H1 (cell line): ENCODE measurements at places on chromosomes 12 and 14. TPM values are rescaled to one million over a fixed set of nuclear protein-coding genes. Genes with fewer than 3 reads are reported as not detected.

BCL11B gene
- total RNA-seq: 5.9 TPM in 2 replicates

PRIMA1 gene
- total RNA-seq: 3.9 and 4.5 TPM in 2 replicates

IL22 gene
- total RNA-seq: not detected in 2 replicates

EML1 gene
- total RNA-seq: 24.7 and 32.9 TPM in 2 replicates

AHNAK2 gene
- total RNA-seq: 1.5 and 2.0 TPM in 2 replicates

ESPL1 gene
- 47.0 and 52.7 TPM in 2 replicates for total RNA-seq

ANAPC7 gene
- total RNA-seq: 81.2 and 105 TPM in 2 replicates

CLEC4D gene
- total RNA-seq: not detected in 2 replicates

MGST1 gene
- total RNA-seq: 414 and 442 TPM in 2 replicates

GRCh38 chr14:105137481-105138020 is 31.0 kb downstream of the JAG2 start:
- no peaks in the 10 kb centered on the region; the same call in 1 of the 2 replicates for H3K4me1 ChIP-seq

DNA sequence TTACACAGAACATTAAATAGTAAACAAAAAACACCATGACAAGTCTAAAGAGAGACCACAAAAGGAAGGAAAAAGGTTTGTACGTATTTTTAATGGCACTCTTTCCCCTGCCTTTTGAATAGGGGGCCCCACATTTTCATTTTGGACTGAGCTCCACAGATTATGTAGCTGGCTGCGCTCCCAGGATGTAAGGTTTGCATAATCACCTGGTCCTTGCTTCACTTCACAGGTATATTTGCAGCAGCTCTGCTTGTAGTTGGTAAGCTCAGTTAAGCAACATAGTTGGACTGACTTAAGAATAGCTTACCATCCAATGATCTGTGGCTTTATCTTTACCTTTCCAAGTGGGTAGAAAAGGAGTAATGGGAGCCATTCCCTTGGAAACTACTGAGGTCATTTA is 454.7 kb downstream of the APAF1 start:
- H3K4me3 ChIP-seq: no peak overlapping the region
- DNase-seq: no peak
- no peak overlapping the region for H3K27ac ChIP-seq
- H3K36me3 ChIP-seq: no peaks in the 10 kb centered on the region
- no peaks in the 10 kb centered on the region for H3K4me1 ChIP-seq
- no peaks in the 10 kb centered on the region for H3K27me3 ChIP-seq

DNA sequence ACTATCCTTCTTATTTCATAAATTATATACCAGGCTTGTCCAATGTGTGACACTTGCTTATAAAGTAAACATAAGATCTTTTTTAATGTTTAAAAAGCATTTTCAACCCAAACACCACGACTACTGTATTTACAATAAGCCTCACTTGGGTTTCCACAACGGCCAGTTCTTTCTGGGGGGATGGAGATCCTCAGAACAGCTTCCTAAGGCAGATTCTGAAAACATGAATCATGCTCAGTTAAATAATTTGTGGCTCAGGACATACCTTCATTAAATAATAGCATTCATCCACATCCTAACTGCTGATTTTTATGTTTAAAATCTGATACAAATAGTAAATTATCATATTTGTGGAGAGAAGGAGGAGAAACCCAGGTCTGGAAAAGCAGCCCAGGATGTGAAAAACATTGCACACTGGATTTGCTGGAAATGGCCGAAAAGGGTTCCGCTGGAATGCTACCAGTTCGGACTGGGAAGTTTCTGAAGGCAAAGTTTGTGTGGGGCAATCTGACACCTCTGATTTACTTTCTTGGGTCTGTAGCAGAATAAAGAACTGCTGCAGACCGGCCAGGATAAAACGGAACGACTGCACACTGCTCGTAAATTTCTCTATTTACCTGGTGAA is 597 bp downstream of the GLT8D2 start:
- peaks cover 3% of the 10 kb centered on the region; the same call in 1 of the 2 replicates for H3K27me3 ChIP-seq
- peaks cover 2% of the 10 kb centered on the region; the same call in 1 of the 2 replicates for H3K4me1 ChIP-seq
- no peak for DNase-seq
- H3K36me3 ChIP-seq: no peaks in the 10 kb centered on the region
- H3K27ac ChIP-seq: no peak overlapping the region

DNA sequence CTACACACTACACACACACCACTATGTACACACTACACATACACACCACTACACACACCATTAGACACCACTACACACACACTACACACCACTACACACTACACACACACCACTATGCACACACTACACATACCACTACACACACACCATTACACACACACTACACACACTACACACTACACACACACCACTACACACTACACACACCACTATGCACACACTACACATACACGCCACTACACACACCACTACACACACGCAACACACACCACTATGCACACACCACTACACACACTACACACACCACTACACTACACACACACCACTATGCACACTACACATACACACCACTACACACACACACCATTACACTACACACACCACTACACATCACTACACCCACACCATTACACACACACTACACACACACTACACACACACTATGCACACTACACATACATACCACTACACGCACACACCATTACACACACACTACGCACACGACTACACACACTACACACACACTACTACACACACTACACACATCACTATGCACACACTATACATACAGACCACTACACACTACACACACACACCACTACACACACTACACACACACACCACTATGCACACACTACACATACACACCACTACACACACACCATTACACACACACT is 13.6 kb downstream of the NOC4L start:
- no peak overlapping the region for H3K27ac ChIP-seq
- H3K27me3 ChIP-seq: no peaks in the 10 kb centered on the region; the same call in 1 of the 2 replicates
- H3K36me3 ChIP-seq: peaks cover 25% of the 10 kb centered on the region; the same call in 1 of the 2 replicates
- no peak overlapping the region for H3K4me3 ChIP-seq
- no peak for DNase-seq
- peaks cover 2% of the 10 kb centered on the region for H3K4me1 ChIP-seq

GRCh38 chr12:116306968-116307367 is 29.5 kb upstream of the MED13L start:
- no peaks in the 10 kb centered on the region for H3K36me3 ChIP-seq
- H3K4me3 ChIP-seq: no peak overlapping the region
- DNase-seq: no peak
- no peaks in the 10 kb centered on the region for H3K27me3 ChIP-seq
- no peak overlapping the region for H3K27ac ChIP-seq

GRCh38 chr14:73945159-73945670 is 4.7 kb downstream of the FAM161B start:
- H3K4me1 ChIP-seq: no peaks in the 10 kb centered on the region
- H3K36me3 ChIP-seq: no peaks in the 10 kb centered on the region
- DNase-seq: no peak

DNA sequence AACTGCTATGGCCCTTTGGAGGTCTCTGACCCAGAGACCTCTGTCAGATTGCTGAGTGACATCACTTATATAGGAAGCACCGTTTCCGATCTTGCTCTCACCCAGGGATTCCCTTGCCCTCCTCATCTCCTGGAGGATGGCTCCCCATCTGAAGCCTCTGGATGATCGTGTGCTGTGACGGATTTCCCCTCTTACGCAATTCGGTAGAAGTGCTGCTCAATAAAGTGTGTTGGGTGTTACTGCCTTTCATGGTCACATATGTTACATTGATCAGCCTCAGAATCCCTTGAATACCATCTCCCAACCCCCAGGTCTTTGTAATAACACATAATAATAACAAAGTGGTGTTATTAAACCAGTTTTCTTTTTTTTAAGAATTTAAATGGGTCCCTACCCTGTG is 107.3 kb upstream of the CLEC14A start:
- H3K27ac ChIP-seq: no peak overlapping the region
- H3K27me3 ChIP-seq: no peaks in the 10 kb centered on the region
- H3K4me1 ChIP-seq: no peaks in the 10 kb centered on the region
- no peak overlapping the region for H3K4me3 ChIP-seq
- no peaks in the 10 kb centered on the region for H3K36me3 ChIP-seq

GRCh38 chr12:116226026-116226425 is 51.5 kb downstream of the MED13L start:
- DNase-seq: no peak
- no peaks in the 10 kb centered on the region for H3K4me1 ChIP-seq
- no peak overlapping the region for H3K4me3 ChIP-seq
- H3K27me3 ChIP-seq: no peaks in the 10 kb centered on the region
- no peak overlapping the region for H3K27ac ChIP-seq
- no peaks in the 10 kb centered on the region for H3K36me3 ChIP-seq

DNA sequence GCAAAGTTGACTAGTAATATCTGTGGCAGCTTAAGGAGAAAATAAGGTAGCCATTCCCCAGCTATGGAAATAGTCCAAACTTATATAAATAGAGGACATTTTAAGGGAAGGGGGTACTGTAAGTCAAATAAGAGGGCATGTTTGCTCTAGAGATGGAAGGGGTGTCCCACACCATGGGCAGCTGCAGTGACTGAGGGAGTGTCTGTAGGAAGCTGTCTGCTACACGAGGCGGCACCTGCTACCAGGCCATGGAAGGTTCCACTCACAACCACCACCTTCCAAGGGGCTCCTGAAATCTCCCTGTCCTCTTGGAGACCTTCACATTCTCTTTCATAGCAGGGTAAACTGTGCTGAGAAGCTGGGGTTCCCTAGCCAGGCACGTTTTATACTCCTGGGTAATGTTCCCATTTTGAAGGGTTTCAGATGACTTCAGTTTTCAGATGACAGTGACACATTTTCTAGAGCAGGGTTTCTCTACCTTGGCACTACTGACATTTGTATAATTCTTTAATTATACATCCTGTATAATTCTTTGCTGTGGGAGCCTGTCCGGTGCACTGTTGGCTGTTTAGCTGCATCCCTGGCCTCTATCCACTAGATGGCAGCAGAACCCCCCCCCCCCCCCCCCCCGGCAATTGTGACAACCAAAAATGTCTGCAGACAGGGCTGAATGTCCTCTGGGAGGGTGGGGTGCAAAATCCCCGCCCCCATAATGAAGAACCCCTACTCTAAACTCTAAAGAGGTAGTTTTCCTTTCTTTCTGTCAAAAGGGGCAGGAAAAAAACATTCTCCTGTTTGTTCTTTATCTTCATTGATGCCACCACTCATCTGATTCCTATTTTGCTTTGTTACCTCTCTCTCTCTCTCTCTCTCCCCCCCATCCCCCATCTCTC is 11.6 kb upstream of the SMCO2 start:
- no peaks in the 10 kb centered on the region for H3K4me1 ChIP-seq
- no peaks in the 10 kb centered on the region; the same call in 1 of the 2 replicates for H3K36me3 ChIP-seq
- H3K27ac ChIP-seq: no peak overlapping the region
- no peak overlapping the region for H3K4me3 ChIP-seq

DNA sequence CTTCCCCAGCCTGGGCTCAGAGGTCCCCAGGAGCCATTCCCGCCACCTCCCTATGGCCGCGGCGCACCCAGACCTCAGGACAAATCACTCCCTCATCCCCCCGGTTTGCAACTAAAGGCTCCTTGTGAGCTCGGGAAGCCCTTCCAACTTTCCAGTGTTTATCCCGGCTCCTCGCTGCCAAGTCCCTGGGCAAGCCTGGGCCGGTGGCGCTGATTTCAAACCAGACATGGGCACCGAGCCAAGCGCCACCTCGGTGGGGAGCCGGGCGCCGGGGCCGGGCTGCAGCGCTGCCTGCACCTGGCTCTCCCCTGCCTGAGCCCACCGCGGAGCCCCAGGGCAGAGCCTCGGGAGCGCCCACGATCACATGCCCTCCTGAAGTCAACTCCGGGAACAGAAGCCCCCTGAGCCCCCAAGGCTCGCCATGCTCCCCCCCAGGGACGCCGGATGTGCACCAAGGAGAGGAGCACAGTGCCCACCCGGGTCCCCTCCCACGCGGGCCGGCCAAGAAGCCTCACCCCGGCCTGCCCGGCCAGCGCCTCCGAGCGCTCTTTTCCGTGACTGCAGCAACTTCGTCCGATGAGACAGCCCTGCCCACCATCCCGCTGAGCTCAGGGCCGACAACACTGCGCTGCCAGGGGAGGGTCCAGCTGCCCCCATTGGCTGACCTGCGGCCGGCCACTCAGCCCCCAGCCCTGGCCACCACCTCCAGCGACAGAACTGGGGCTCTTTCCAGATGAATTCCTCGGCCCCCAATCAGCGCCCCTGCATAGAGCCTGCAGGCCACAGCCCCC is 50.0 kb downstream of the NCOR2 start:
- no peaks in the 10 kb centered on the region for H3K27me3 ChIP-seq
- no peaks in the 10 kb centered on the region for H3K36me3 ChIP-seq
- H3K4me1 ChIP-seq: peaks cover 14% of the 10 kb centered on the region
- DNase-seq: no peak

DNA sequence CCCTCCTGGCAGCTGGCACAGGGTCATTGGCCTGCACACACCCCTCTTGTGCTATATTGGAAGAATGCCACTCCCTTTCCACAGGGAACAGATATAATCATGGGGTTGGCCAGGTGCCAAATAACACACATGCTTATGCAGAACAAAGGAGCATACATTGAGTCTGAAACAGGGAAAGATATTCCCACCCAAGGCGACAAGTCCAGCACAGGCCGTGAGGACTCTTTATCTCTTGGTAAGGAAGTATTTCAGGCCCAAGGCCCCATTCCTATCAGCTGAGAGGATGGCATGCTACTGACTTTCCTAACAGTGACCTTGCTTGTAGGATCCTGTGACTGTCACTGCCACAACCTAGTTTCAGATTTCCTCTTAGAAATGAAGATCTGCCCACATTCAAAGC is 59.0 kb upstream of the STXBP6 start:
- DNase-seq: no peak
- no peaks in the 10 kb centered on the region for H3K36me3 ChIP-seq
- no peaks in the 10 kb centered on the region for H3K4me1 ChIP-seq
- H3K27me3 ChIP-seq: no peaks in the 10 kb centered on the region
- no peak overlapping the region for H3K4me3 ChIP-seq

DNA sequence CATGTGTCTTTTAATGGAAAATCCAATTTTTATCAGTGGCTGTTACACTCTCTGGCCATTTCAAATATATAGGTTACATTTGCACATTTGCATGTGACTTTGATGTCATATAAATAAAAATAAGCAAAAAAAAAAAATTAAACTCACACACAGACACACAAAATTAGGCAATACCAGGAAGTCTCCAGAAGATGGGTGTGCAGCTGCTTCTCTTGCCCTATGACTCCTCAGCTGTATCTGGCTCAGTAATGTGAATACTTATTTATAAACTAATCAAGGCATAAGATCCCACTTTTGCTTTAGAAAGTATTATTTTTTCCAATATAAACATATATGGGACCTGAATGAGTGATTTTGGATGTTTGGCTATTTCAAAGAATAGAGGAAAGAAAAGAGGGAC is 461.1 kb downstream of the LRIG3 start:
- H3K4me1 ChIP-seq: no peaks in the 10 kb centered on the region
- H3K36me3 ChIP-seq: no peaks in the 10 kb centered on the region
- H3K4me3 ChIP-seq: no peak overlapping the region
- DNase-seq: no peak
- H3K27me3 ChIP-seq: no peaks in the 10 kb centered on the region

DNA sequence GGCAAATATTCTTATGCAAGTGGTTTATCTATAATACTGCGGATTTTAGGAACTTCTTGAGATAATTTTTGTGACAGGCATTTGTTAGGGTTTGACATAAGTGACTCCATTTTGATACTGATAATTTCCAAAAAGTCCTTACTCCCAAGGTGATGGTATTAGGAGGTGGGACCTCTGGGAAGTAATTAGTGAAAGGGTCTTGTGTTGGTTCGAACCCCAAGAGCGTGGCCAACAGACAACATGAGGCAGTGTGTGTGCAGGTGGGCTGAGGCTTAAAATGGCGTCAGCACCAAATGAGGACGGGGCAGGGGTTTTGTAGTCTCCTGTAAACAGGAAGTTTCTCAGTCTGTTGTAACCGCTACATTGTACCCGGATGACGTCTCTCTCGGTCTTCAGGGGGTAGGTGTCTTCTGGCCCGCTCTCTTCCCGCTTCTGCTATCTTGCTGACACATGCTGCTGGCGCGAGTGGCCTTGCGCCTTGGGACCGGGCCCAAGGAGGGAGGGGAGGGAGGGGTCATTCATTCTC is 1.7 kb upstream of the C12orf43 start:
- H3K36me3 ChIP-seq: no peaks in the 10 kb centered on the region
- H3K4me1 ChIP-seq: peaks cover 4% of the 10 kb centered on the region; the same call in 1 of the 2 replicates
- H3K4me3 ChIP-seq: no peak overlapping the region
- DNase-seq: no peak
